ENCODE measurements at places on chromosomes 13 and 19.

- DNase-seq: no peak
Observed at GRCh38 chr13:104170980-104171555, 1104.9 kb upstream of the SLC10A2 start.

- no peak for DNase-seq
Observed at GRCh38 chr19:49347835-49348234, 12.6 kb downstream of the CD37 start.

GRCh38 chr13:89695343-89696257, 1651.9 kb upstream of the MIR17HG start:
- DNase-seq: peak; percentile 36

DNA sequence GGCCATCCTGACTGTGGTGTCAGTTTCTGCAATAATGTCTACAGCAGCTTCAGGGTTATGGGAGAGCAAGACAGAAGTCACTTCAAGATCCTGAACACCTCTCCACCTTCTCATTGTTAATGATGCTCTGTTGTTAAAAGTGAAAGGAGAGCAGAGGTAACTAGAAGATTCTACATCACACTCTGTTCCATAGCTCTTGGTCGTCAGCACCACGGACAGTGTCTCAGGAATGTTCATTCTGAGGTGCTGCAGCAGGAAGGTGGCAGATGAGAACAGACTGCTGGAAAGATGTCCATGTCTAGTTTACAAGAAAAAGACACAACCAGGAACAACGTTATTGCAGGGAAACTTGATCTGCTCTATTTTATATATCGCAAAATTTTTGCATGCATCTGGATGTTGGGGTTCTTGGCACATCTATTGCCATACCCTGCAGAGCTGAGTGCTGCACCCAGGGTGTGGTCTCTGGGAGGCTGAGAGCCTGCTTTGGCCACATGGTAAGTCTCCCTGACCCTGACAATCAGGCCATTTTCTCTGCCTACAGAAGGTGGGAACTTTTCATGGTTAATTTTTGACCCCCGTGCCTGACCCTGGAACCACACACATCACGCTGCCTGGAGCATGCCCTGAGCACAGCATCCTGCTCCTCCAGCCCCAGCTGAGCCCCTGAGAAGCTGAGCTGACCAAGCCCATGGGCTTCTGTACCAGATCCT, 12.7 kb downstream of the CEACAM21 start:
- DNase-seq: no peak

DNA sequence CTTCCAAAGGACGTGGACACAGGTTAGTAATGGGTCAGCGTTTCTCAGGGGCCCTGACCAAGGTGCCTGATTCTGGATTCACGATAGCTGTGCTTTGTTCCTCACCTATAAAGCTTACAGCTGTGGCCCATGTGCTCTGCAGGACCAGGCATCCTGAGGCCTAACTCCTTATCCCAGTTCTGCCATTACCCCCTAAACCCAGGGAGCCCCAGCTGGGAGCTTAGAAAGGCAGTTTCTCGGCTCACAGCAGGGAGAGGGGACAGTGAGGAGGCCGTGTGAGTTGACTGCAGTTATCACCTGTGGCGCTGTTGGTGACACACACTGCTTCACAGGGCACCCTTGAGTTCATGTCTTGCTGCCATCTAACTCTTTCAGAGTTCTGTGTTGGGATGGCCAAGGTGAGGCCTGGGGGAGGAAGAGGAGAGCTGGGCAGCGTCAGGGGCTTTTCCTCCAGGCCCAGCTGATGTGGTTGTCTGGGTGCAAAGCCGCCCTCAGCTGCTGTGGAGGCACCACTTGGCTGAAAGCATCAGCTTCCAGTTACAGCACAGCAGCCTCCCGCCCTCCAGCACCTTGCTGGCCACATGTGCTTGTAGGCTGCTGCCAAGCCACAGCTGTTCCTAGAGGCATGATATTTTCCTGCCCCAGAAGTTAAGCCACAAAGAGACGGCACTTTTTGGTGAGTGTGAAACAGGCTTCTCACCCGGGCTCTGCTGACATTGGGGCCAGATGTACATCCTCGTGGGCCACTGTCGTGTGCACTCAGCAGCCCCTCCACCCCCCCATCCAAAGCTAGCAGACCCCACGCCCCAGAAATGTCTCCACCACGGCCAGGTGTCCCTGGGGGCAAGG, 99.6 kb upstream of the MCF2L start:
- DNase-seq: no peak

- DNase-seq: no peak
Observed at GRCh38 chr13:111879719-111880118, 187.2 kb upstream of the SOX1 start.

DNA sequence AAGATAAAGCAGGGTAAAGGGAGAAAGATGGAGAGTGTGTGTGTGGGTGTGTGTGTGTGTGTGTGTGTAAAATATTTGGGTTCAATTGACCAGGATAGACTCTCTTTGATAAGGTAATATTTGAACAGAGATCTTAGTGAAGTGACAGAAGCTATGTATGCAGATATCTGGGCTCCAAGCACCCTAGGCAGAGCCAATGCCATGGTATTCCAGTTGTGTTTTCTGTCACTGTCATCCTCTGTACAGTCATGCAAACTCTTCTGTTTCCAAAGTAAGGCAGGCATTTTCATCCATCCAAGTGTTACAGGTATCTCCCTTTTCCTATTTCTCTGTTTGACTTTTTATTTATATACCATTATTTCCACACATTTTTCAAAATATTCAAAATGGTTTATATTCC, 13.5 kb downstream of the DGKH start:
- DNase-seq: no peak

- DNase-seq: no peak
Observed at GRCh38 chr13:103030776-103031175, 35.4 kb downstream of the SLC10A2 start.

- no peak for DNase-seq
Observed at GRCh38 chr19:32798201-32798600, 71.4 kb downstream of the SLC7A9 start.

DNA sequence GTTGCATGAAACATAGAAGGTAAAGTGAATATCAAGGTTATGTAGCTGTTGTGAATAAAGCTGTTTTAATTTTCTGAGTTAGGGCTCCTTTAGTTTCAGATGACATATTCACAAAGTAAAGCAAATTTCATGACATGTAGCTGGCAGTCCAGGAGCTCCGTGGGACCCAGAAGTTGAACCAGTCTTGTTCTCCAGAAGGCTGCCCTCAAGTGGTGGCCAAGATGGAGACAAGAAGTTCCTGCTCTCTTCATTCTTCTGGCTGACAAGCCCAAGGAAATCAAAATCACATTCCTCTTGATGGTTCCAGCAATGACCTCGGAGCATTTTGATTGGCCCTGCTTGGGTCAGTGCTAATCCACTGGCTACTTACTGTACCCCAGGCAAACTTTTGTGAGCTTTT, 128.7 kb downstream of the LIG4 start:
- DNase-seq: peak; percentile 16

DNA sequence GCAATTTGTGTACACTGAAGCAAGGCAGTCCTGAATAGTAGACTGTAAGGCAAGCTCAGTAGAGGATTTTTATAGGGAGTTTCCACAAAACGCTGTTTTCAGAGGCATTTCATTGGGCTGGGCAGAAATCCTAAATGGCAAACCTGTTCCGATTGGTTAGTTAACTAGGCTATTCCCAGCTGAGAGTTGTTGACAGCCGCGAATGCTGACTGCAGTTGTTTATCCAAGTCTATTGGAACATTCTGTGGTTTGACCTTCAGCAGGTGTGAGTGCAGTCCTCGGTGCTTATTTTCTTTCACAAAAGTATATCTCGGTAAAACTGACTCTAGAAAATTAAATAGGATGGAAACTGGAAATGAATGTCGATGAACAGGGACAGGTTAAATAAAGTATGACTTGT, 45.4 kb downstream of the TPT1 start:
- DNase-seq: no peak

- no peak for DNase-seq
Observed at GRCh38 chr19:51903192-51903591, 1.6 kb downstream of the ZNF649 start.

DNA sequence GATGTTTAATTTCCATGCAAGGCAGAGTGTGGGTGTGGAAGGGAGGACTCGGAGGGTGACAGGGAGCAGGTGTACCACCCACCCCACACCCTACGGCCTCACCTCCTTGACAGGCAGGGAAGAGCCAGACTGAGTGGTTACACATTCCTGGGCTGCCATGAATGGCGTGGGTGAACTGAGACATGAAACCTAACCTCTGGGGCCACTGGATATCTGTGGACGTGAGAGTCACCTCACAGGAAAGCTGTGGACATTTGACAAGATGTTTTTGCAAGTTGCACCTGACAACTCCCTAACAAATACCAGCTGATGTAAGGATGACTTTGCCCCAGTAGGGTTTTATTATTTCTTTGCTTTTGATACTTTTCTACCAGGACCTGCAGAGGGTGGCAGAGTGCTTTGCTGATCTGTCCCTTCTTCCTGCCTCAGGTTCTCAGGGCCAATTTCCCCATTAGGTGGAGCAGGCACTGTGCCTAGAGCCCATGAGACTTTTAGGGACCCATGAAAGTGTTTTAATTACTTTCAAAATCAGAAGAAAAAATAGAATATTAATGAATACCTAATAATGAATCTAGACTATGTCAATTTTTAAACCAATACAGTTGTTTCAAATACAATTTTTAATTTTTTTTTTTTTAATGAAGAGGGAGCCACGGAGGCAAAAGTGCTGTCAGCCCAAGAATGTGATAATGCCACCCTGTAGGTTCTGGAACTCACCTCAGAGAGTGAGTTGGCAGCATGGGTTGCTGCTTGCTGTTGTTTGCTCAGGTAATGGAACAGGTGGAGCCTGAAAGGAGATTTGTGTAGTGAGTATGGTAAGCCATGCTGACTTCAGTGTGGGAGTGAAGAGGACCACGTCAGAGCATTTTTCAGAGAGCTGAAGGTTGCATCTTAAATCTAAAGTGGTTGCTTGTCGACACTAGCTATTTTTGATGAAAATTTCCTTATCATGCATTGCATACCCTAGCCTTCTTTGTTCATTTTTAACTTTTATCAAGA, 58.0 kb upstream of the CYSLTR2 start:
- DNase-seq: no peak

GRCh38 chr19:9406798-9407352, 28.5 kb downstream of the ZNF266 start:
- peak; percentile 96 for DNase-seq

DNA sequence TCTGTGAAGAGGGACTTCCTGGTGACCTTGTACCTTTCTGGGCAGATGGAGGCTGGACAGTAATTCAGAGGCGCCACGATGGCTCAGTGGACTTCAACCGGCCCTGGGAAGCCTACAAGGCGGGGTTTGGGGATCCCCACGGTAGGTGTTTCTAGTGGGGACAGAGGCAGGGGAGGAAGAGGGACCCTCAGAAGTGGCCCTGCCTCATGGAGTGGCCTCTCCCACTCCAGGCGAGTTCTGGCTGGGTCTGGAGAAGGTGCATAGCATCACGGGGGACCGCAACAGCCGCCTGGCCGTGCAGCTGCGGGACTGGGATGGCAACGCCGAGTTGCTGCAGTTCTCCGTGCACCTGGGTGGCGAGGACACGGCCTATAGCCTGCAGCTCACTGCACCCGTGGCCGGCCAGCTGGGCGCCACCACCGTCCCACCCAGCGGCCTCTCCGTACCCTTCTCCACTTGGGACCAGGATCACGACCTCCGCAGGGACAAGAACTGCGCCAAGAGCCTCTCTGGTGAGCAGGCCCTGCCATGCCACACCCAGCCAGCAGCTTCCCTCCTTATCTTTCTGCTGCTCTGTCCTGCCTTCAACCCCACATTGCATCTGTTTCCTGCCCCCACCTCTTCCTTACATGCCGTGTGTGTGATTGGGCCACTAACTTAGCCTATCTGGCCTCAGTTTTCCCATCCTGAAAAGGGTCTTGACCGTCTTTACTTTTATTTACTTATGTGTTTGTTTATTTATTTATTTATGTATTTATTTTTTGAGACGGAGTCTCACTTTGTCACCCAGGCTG, 7.3 kb downstream of the ANGPTL4 start:
- DNase-seq: no peak

DNA sequence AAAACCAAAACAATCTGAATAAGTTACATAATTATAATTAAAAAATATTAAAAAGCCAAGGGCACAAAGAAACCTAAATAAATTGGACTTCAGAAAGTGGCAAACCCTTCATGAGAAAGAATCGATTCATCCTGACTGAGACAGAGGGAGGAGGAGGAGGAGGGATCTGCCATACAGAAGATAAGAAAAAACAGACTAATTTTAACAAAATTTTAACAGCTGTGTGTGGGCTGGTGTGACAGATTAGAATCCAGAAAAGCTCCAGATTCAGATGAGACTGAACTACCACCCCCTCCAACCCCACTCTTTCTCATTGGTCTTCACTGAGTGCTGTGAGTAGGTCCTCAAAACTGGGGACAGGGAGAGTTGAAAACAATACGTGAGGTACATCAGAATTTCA, 111.5 kb upstream of the HTR2A start:
- DNase-seq: no peak

- DNase-seq: no peak
Observed at GRCh38 chr19:37953171-37953917, 46.3 kb downstream of the SIPA1L3 start.

DNA sequence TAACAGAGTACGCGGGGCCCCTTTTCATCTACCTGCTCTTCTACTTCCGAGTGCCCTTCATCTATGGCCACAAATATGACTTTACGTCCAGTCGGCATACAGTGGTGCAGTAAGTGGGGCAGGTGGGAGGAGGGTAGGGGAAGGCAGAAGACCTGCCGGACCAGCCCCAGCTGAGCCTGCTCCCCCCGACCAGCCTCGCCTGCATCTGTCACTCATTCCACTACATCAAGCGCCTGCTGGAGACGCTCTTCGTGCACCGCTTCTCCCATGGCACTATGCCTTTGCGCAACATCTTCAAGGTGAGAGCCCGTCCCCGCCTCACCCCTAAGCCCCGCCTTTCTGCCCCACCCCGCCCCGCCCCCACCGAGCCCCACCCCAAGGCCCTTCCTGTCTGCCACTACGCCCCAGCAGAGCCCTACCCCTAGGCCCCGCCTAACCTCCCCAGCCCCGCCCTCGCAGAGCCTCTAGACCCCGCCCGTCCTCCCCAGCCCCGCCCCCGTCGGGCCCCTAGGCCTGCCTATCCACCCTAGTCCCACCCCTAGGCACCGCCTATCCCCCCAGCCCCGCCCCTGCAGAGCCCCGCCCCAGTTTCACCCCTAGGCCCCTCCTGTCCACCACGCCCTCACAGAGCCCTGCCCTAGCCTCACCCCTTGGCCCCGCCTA, 7.7 kb downstream of the NDUFB7 start:
- peak; percentile 70 for DNase-seq

- no peak for DNase-seq
Observed at GRCh38 chr13:108828086-108828815, 198.8 kb downstream of the MYO16 start.

GRCh38 chr19:40962460-40962961, 28.6 kb upstream of the CYP2B6 start:
- no peak for DNase-seq

Data from NT2/D1 (cell line).